ENCODE measurements at places on chromosomes 5 and 9.

GRCh38 chr9:89999176-89999533 lies 394.3 kb downstream of the GADD45G start:
- no peak for DNase-seq

GRCh38 chr5:10421896-10422691 lies 19.6 kb upstream of the ROPN1L start:
- no peak for DNase-seq

GRCh38 chr9:137167747-137168572 lies 1.9 kb downstream of the LRRC26 start:
- DNase-seq, result no peak

DNA sequence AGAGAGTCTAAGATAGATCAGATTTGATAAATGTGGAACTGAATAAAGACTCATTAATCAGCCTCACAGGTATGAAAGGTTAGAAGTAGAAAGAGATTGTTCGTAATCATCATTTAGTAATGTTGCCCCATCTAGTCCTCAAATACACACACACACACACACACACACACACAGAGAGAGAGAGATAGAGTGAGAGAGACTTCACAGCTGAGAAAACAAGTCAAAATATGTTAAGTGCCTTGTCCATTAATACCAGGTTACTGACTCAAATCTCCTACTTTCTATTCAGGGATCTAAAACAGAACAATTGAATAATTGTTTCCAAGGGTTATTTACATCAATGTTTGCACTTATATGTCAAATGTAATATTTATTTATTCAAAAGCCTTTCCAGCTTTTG lies 284.6 kb downstream of the MRPS30 start:
- DNase-seq, result no peak

- no peak for DNase-seq
These were observed 3.9 kb downstream of the SPTAN1 start for GRCh38 chr9:128556276-128556675.

DNA sequence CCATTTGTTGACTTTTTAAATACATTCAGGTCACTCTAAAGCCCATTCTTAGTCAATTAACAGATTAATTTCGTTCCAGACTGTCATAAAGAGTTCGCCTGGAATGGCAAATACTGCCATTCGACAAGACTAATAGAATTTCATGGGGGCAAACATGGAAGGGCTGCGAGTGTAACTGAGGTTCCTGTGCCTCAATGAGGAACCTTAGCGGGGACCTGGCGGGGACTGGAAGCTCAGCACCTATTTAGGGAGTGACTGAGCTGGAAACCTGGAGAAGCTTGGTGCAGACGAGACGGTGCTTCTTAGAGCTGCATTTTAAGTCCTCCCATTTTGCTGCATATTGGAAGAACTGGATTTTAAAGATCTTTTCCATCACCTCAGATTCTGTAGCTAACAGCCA lies 3.4 kb downstream of the VCAN start:
- DNase-seq, result no peak

DNA sequence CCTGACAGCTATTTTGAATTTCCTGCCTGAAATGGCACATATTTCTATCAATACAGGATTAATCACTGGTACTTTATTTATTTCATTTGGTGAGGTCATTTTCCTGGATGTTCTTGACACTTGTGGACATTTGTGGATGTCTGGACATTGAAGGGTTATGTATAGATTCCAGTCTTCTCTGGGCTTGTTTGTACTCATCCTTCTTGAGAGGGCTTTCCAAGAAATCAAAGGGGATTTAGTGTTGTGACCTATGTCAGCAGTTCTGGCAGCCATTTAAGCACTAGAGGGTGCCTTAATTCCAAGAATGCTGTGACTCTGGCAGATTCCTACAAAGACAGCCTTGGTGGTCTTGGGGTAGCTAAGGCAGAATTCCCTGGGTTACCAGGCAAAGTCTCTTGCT lies 259.7 kb downstream of the CSNK1G3 start:
- DNase-seq, result no peak

DNA sequence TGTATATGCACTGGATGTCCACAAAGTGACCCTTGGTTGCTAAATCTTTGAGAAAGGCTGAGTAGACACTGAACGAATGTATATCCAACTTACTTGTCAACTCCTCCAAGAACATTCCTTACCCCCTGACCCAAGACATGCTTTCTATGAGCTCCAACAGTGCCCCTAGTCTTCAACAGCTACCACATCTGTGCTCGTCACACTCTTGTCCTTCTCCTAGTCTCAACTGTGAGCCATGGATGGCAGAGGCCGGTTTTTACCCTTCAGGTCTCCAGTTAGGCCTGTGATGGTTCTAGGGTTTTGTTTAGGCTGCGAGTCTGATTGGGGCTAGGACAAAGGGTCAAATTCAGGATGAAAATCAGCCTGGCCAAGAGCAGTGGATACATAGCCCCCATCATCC lies 19.0 kb upstream of the GPX3 start:
- DNase-seq, result no peak

GRCh38 chr9:83633676-83634075 lies 10.7 kb downstream of the IDNK start:
- no peak for DNase-seq

GRCh38 chr5:158967541-158967940 lies 132.2 kb downstream of the EBF1 start:
- no peak for DNase-seq

- no peak for DNase-seq
These were observed 1.5 kb downstream of the CERT1 start for GRCh38 chr5:75509956-75510355.

DNA sequence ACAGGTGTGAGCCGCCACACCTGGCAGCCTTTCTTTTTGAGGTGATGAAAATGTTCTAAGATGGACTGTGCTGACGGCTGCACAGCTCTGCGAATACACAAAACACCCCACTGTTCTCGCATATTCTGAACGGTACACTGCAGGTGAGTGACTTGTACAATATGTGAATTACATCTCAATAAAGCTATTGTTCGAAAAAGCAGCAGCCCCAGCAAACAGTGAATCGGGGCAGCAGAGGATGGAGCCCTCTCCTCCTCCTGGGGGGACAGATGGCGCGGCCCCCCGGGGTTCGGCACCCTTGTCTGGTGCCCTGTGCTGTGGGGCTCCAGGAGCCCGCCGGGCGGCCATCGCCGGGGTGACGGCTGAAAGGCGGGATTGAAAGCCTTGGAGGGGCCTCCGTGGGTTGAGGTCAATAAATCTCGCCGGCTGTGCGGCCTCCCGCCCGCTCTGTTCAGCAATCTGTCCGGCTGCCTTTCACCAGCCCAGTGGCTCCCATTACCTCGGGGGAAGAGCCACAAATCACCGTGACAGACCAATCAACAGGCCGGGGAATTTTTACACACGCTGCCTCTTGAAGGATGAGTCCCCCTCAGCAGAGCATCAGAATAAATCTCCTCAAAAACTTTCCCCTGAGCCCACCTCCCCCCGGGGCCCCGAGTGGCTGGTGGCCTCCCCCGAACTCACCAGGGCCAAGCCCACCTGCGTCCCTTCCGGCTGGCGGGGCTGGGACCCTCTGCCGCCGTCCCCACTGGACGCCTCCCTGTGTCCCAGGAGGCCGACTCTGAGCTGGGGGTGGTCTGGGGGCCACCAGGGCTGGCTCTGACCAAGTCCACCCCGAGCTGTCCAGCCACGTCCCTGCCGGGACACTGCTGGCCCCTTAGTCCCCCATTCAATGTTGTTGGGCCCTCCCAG lies 37.8 kb upstream of the TMEM250 start:
- DNase-seq, result no peak

- DNase-seq, result no peak
These were observed 112.5 kb upstream of the SLCO6A1 start for GRCh38 chr5:102611312-102611711.
